Kidney (tissue), 22 donors: ENCODE measurements at places on chromosomes 5 and 9. TPM values are rescaled to one million over a fixed set of nuclear protein-coding genes. Genes with fewer than 3 reads are reported as not detected.

The KIAA1958 gene
- total RNA-seq: 15.3 TPM

The PCDHB6 gene
- 2.0 TPM for total RNA-seq

The RAD1 gene
- 14.8 TPM for total RNA-seq

The NMUR2 gene
- total RNA-seq: not detected

The CBY3 gene
- not detected for total RNA-seq

DNA sequence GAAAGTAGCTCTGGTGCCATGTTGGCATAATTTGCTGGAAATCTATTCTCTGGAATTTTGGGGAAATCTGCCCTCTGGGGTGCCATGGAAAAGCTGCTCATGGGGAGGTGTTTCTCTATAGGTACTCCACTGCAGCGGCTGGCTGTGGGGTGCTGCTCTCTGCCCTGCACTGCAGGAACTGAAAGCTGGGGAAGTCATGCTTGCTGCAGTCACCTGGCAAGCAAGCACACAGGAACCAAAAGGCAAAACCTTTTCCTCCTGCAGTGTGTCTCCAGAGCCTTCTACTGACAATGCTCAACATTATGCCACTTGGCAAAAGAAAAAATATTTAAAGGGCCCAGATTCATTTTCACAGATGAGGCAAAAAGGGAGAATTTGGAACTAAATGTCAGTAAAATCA, 25.8 kb upstream of the CARNMT1 start:
- no peak overlapping the region for H3K4me3 ChIP-seq
- no peak for DNase-seq
- H3K4me1 ChIP-seq: no peaks in the 10 kb centered on the region
- no peaks in the 10 kb centered on the region for H3K27me3 ChIP-seq
- H3K36me3 ChIP-seq: no peaks in the 10 kb centered on the region

DNA sequence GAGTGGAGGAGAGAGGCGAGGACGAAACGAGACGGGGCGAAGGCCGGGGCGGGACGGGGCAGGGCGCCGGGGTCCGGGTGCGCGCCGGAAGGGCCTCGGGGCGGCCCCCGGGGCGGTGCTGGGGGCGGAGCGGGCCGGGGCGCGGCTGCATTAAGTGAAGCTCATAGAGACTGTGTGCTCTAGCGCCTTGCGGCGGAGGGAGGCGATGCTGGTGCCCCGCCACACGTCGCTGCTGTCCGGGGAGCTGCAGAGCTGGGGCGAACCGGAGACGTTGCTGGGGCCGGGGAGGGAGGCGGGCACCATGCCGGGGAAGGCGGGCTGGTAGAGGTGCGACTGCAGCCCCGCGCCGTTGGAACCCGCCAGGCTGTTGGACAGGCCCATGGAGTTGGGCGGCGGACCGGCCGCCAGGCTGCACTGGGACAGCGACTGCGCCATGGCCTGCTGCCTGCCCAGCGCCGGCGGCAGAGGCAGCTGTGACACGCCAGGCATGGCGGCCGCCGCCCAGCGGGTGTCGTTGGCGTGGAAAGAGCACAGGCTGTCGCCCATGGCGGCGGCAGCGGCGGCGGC, 8.3 kb downstream of the OTP start:
- peak; percentile 66 for DNase-seq
- H3K4me3 ChIP-seq: no peak overlapping the region
- no peak overlapping the region for H3K27ac ChIP-seq
- H3K27me3 ChIP-seq: peaks cover 82% of the 10 kb centered on the region
- no peaks in the 10 kb centered on the region for H3K36me3 ChIP-seq

DNA sequence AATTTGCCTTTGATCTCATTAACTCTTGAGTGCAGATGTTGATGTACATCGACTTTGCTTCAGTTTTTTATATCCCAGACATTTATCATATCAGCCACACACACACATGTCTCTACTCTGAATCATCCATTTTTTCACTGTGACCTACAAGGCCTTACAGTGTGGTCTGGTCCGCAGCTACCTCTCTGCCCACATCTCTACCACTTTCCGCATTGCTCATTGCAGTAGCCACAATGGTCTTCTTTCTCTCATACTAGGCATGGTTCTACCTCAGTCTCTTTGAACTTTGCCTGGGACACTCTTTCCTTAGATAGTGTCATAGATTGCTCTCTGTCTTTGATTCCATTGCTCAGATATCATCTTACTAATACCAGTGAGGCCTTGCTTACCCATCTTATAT, 87.9 kb upstream of the FSD1L start:
- no peak overlapping the region for H3K4me3 ChIP-seq
- peaks cover 11% of the 10 kb centered on the region for H3K36me3 ChIP-seq

DNA sequence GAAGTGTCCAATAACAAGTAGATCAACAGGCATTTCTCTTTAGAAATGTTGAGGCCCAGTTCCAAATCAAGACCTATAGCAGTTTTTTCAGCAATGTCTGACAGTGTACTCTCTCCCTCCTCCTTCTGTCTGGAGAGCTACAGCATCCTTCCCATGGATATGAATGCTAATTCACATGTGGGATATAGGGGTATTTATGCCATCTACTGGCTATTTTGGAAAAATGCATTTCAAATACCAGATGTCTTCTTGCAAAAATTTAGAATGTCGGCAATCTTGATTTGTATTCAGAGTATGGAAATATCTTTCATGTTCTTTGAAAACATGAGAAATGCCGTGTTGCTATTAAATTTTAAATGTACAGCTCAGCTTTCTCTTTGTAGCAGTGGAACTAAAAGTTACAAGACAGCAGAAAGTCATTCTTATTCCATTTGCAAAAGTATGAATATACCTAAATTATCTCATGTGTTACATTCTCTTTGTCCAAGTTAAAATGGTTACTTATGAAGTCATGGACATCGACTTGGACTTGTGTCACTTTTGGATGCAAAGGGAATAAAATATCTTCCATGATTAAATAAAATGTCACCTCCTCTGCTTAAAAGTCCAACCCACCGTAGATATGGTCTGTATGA, 647.8 kb downstream of the TAF11L14 start:
- no peak for DNase-seq
- H3K36me3 ChIP-seq: no peaks in the 10 kb centered on the region
- H3K4me3 ChIP-seq: no peak overlapping the region
- H3K27ac ChIP-seq: no peak overlapping the region
- H3K27me3 ChIP-seq: no peaks in the 10 kb centered on the region

GRCh38 chr5:84869675-84870074, 485.0 kb upstream of the EDIL3 start:
- no peaks in the 10 kb centered on the region for H3K36me3 ChIP-seq
- no peaks in the 10 kb centered on the region for H3K27me3 ChIP-seq
- no peak overlapping the region for H3K27ac ChIP-seq
- no peaks in the 10 kb centered on the region for H3K4me1 ChIP-seq

- H3K4me1 ChIP-seq: no peaks in the 10 kb centered on the region
- H3K27me3 ChIP-seq: no peaks in the 10 kb centered on the region
- no peak overlapping the region for H3K27ac ChIP-seq
- no peak overlapping the region for H3K4me3 ChIP-seq
- DNase-seq: no peak
- H3K36me3 ChIP-seq: no peaks in the 10 kb centered on the region
Measured at GRCh38 chr5:57710126-57710525, 227.5 kb upstream of the ACTBL2 start.

DNA sequence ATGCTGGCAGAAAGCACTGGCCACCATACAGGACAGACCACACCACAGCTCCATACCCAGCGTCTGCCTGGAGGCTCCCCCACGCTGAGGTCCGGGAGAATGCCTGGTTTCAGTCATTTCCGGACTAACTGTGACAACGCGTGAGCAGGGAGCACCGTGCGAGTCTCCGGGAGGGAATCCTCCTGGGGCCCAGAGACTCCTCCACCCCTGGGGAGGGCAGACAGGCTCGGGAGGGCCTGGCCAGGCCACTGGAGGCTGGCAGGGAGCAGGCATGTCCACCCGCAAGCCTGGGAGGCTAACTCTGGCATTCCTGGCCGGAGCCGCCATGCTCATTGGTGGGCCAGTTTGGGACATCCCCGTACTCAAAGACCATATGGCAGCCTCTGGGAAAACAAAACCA, 6.5 kb downstream of the BRD3OS start:
- no peaks in the 10 kb centered on the region for H3K4me1 ChIP-seq
- no peaks in the 10 kb centered on the region for H3K27me3 ChIP-seq
- no peak overlapping the region for H3K27ac ChIP-seq
- no peak overlapping the region for H3K4me3 ChIP-seq
